Central memory CD4-positive, alpha-beta T cell (primary cell): ENCODE measurements at places on chromosomes 4 and X.

DNA sequence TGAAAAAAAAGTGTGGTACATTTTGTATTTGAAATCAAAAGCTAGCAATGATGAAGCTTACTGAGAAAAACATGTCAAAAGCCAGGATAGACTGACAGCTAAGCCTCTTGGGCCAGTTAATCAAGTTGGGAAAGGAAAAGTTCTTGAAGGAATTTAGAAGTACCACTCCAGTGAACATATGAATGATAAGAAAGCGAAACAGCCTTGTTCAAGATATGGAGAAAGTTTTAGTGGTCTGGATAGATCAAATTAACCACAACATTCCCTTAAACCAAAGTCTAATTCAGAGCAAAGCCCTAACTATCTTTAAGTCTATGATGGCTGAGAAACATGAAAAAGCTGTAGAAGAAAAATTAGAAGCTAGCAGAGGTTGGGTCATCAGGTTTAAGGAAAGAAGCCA is 268.3 kb downstream of the PDHA2 start:
- DNase-seq = no peak

DNA sequence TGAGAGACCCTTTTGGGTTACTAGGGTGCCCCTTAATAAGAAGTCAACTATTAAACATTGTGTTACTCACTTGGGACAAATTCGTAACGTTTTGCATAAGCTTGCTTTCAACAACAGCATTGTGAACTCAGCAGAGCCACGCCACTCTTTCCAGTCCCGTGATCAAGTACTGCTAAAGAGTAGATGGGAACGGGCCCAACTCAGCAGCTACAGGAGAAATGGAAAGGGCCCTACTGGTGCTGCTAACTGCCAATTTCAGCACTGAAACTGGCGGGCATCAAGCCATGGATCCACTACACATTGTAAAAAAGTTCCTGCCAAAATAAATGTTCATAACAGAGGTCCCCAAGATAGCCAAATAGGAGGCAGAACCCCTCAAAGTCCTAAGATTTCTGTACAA is 19.0 kb upstream of the DHX15 start:
- no peak for DNase-seq

GRCh38 chrX:38225093-38225492 is 4.4 kb upstream of the SRPX start:
- DNase-seq = no peak

GRCh38 chr4:117907646-117908045 is 126.6 kb upstream of the NDST3 start:
- no peak for DNase-seq

DNA sequence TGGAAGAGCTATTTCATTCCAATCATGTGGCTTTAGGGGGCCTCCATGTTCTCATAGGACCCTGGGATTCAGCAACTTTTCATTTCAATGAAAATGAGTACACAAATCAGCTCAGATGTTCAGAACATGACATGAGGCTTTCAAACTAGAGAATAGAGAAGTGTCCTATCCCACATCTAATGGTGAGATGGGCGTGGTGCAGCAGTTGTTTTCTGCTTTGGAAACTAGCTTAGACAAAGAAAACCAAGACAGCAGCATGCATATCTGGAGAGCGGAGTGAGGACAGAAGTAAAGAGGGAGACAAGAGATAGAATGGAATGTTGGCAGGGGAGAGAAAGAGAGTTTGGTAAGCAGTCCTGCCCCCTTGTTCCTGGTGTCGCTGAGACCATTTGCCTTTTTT is 1009.1 kb upstream of the IGFBP7 start:
- no peak for DNase-seq
